ENCODE measurements at places on chromosomes 6 and 20.

DNA sequence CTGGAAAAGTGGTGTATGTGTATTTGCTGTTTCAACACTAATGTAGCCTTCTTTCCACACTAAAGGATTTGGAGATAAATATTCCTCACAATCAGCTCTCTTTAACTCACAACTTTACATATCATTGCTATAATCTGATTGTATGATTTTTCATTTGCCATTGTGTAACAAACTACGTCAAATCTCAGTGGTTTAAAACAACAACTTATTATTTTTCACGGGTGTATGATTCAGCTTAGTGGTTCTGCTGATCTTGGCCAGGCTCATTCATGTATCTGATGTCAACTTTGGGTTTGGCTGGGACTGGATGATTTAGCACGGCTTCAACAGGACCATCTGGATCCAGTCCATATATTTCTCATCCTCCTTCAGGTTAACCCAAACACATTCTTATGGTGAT is 55.4 kb upstream of the TMX4 start:
- no peak for DNase-seq

DNA sequence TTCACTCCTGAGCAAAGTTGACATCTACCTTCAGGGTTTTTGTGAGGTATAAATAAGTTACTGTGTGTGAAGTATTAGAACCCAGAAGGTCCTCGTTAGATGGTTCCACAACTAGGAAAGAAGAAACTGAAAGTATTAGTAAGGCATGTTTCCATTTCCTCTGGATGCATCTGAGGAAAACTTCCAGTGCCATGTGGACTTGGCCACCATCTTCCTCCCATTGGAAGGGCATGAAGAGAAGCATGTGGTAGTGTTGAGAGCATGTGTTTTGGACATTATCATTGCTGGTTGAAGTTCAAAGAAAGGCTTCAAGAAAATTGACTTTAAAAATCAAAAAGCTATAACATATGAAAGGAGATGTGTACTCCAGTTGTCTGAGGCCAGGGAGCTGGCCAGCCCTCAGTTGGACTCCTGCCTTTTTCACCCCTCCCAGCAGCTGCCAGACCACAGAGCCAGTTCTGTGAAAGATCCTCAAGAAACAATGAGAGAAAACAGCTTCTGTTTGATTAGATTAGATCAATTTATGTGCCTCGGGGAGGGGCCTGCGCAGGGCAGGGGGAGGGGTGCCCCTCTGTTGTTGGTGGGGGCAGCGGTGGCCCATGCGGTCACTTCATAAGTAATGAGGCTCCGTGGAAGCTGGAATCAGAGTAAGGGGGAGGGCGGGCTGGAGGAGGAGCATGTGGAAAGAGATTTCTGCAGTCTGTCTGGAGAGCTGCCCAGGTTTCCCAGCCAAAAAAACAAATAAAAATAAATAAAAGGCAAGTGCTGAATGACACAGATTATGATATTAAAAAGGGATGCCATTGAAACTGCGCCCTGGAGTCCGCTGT is 154.0 kb downstream of the JARID2 start:
- DNase-seq: no peak

- DNase-seq: no peak
These were observed 183.4 kb upstream of the AKAP12 start for GRCh38 chr6:151056230-151056907.

GRCh38 chr6:153208706-153209105 is 77.6 kb upstream of the RGS17 start:
- DNase-seq: no peak

- no peak for DNase-seq
These were observed 3.5 kb downstream of the GNMT start for GRCh38 chr6:42963855-42964605.

DNA sequence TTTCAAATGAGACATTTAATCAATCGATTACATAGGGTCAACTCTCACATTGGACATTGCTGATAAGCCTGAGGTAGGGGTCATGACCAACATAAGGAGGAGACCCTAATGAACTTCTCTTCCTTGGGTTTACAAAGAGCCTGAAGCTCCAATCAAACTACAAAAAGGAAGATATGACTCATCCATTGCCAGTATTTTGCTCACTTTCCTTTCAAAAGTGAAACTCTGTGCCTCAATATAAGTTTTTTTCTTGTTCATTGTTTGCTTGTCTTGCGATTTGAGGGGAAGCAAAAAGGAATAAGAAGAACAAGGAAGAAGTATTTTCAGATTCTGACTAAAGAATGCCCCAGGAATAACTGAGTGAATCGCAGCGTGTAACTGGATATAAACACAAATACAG is 38.8 kb upstream of the KHDRBS2 start:
- DNase-seq: no peak

GRCh38 chr6:22036699-22037098 is 260.1 kb downstream of the PRL start:
- DNase-seq: no peak

GRCh38 chr20:38497246-38497935 is 24.7 kb downstream of the RALGAPB start:
- DNase-seq: no peak

DNA sequence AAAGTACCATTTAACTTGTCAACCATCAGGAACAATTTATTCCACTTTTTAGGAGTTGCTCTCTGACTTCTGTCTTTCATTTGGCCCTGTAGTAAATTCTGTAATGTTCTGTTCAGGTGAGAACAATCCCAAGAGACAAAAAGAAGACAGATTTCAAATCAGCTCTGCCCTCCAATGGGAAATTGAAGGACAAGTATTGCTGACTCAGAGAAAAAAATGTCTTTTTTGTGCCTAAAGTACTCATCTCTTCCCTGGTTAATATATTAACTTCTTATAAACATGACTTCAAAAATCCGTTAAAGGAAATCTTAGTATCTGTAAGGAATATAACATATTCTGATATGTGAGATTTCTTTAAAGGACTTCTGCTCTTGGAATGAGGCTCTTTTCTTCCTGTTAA is 38.6 kb upstream of the SCGN start:
- DNase-seq: no peak

DNA sequence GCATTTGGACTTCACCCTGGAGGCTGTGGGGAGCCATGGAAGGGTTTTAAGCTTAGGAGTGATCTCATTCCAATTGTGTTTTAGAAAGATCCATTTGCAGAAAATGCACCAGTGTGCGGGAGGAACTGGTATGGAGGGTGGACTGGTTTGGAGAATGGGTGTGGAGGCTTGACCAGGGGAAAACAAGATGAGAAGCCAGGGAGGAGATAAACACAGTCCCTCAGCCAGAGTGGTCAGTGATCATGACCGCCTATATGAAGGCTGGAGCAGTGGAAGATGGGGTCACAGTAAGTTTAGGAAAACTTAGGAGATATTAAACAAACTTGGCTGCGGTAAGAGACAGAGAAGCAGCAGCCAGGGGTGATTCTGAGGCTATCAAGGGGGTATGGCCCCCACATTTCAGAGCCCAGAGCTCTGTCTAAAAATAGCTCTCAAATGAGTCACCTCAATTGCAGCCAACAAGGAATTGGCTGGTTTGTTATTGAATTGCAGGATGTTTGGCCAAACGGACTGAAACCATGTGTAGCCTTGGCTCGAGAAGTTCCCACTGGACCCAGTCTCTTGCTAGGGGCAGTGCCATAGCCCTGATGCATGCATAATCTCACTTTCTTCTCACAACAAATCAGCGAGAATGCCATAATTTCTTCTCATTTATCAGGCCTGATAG is 159.9 kb upstream of the TOP1 start:
- no peak for DNase-seq

GRCh38 chr6:15901141-15902115 is 227.5 kb upstream of the MYLIP start:
- no peak for DNase-seq

- no peak for DNase-seq
These were observed 44.9 kb upstream of the TMEM170B start for GRCh38 chr6:11492464-11493290.

DNA sequence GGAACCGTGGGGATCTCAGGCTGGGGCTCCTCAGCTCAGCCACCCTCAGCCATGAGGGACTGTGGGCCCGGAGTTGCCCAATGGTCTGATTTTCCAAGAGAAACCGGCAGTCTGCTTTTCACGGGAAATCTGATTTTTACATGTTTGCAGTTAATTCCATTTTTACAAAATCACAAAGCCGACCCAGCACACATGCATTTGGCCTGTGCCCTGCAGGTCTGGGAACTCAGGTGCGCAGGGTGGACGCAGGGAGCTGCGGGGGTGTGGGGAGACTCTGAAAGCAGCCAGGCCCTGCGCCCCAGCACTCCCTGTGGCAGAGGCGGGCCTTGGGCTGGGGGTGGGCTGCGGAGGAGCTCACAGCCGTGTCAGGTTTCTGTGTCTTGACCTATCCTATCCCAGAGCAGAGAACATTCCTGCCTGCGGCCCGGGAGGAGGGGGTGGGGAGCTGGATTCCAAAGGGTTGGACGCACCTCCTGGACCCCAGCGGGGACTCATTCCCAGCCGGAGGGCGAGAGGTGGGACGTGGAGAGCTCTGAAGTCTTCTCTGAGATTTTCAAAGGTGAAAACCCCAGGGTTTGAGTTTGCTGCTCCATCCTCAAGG is 60.6 kb downstream of the ADNP start:
- no peak for DNase-seq

DNA sequence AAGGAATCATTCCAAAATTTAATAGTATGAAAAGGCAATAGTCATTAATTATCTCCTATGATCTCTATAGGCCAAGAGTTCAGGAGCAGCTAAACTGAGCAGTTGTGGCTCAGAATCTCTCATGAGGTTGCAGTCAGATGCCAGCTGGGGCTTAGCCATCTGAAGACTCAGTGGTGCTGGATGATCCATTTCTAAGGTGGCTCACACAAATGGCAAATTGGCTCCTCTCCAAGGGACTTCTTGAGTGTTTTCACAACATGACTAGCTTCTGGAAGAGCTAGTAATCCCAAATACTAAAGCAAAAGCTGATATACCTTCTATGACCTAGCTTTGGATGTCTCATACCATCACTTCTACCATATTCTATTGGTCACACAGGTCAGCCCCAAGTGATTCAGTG is 104.2 kb downstream of the HAO1 start:
- no peak for DNase-seq

GRCh38 chr6:133683606-133684005 is 205.3 kb upstream of the TCF21 start:
- DNase-seq: no peak

GRCh38 chr6:6885521-6886170 is 222.1 kb upstream of the RREB1 start:
- no peak for DNase-seq

DNA sequence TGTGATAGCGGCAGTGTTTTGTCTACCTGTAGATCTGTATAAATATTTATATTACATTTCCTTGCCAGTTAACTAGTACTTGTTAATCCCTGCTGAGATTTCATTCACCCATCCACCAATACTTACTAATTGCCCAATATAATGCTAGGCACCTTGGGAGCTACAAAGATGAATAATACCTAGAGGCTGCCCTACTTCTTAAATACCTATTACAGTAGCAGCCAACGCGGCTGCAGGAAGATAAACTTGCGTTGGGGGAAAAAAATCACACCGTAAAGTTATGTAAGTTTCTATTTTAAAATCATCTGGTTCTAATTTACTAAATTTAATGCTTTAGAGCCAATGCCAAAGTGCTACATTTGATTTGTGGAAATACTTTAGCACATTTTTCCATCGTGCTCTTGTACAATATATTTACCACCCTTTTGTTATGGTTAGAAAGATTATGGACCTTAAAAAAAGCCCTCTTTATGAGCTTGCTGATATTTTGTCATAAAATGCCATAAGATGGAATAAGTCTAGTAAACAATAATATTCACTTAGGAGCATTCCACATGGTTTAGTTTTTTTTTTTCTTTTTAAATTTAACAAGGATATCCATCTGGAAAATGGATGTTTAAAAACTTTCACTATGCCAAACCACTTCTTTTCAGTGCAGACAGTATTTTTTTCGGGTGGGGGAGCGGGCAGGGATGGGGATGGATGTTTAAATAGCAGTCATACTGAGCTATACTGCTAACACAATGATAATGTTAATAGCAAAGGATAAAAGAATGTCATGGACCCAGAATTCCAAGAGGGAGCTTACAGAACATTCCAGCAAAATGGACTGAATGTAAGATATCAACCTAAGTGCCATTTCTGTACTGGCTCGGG is 13.2 kb upstream of the NEDD9 start:
- no peak for DNase-seq

DNA sequence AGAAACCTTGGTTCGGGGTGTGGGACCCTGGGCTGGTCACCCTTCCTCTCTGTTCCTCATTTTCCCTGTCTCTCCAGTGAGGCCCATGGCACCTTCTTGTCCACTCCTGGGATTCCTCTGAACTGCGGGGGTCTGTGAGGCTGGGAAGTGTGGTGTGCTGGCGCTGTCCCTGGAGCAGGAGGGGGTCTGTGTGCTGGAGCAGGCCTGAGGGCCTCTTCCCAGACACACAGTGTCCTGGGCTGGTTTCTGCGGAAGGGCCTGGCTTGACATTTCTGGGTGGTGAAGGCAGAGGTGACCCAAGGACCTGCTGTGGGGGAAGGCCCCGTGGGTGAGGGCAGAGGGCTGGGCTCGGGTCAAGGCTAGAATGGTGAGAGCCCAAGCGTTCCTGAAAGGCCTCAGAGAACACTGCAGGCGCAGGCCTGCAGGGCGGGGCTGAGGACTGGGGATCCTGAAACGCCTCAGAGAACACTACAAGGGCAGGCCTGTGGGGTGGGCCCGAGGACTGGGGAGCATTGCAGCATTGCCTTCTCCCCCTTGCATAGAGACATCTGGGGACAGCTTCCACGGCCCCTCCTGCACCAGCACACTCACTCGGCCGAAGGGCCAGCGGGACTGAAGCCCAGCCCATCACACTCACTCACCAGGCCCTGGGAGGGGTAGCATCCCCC is 10.6 kb upstream of the BAK1 start:
- no peak for DNase-seq

GRCh38 chr6:73980096-73980495 is 284.1 kb downstream of the CD109 start:
- DNase-seq: no peak

- DNase-seq: no peak
These were observed 3.9 kb upstream of the LRP11 start for GRCh38 chr6:149867876-149868640.

DNA sequence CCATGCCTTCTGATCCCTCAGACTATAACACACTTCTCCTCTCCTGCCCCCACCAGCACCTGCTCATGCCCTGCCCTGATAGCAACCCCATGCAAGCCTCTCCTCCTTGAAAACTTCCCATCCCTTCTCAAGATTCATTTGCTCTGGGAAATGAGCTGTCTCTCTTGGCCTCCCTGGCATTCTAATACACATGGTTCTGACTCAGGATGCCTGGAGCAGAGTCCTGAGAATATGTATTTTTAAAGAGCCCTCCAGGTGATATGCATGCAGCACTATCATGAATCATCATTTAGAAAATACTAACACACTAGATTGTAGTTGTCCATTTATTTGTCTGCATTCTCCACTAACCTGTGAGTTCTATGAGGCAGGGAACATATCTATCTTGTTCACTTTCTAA is 26.6 kb downstream of the HDGFL1 start:
- DNase-seq: no peak

GRCh38 chr6:32459781-32460424 is 20.2 kb downstream of the HLA-DRA start:
- DNase-seq: no peak

GRCh38 chr6:44300292-44300823 is 12.8 kb downstream of the AARS2 start:
- DNase-seq: no peak

- DNase-seq: no peak
These were observed 531.1 kb upstream of the CITED2 start for GRCh38 chr6:139905404-139906052.

Data from stimulated activated CD8-positive, alpha-beta memory T cell treated with anti-CD3 and anti-CD28 coated beads, Interleukin-2, amount 100 ng/mL, for 1 hour (primary cell).